ENCODE measurements at places on chromosomes 5 and 9.

DNA sequence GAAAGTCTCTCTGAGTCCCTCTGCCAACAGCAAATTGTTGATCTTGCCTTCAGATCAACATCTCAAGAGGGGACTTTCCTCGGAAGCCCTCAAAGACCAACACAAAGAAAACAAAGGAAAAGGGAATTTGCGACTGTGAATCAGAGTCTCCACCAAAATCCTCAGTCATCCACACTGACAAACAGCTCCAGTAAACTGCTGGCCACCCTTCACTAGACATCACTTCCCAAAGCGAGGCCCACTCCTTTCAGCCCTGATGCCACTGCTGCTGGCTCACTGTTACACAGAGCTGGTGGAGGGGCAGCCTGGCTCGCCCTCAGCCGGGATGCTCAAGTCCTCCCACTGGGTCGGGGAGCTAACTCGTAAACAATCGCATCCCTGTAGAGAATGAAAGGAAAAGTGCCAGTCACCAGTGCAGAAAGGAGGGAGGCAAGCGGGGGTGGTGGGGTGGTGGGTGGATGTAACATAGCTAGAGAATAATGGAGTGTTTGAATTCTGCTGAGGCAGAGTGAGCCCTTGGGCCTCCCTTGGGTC, 1.3 kb downstream of the FGF1 start:
- DNase-seq = no peak

DNA sequence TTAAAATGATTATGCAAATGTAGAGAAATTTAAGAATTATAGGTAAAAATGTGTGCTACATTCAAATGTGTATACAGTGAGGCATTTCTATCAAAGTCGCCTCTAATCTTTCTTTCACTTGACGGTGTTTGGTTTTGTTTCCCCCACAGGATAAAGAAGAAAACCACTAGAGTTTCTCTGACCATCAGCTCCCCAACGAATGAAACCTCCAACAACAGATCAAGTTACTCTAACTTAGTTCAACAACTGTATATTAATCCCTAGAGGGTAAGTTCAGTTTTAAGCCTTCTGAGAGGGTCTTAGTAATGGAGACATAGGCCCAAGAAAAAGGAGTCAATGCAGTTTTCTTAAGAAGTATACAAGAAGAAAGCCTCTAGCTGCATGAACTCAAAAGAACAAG, 11.5 kb upstream of the MYOT start:
- no peak for DNase-seq

DNA sequence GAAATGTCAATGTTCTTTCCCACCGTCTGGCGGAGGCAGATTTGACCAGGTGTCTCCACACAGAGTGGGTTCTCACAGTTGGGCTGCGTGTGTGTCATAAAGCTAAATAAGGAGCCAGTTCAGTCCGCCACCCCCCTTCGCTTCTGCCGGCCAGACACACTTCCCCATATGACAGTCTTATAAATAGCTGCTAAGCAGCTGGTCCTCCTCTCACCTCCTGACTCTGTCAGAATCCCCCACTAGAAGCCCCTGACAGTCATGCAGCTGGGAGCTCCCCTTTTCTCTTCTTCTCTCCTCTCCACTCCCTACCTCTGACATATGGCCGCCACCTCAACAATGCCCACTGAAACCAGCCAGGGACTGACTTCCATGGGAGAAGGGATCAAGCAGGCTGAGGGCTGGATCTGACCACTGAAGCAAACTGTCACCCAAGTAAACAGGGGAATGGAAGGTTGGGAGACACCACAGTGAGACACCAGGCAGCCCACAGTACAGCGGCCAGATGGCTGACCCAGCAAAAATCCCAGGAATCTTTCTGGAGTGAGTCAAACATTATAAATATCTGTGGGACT, 141.9 kb upstream of the EFNA5 start:
- DNase-seq = no peak

DNA sequence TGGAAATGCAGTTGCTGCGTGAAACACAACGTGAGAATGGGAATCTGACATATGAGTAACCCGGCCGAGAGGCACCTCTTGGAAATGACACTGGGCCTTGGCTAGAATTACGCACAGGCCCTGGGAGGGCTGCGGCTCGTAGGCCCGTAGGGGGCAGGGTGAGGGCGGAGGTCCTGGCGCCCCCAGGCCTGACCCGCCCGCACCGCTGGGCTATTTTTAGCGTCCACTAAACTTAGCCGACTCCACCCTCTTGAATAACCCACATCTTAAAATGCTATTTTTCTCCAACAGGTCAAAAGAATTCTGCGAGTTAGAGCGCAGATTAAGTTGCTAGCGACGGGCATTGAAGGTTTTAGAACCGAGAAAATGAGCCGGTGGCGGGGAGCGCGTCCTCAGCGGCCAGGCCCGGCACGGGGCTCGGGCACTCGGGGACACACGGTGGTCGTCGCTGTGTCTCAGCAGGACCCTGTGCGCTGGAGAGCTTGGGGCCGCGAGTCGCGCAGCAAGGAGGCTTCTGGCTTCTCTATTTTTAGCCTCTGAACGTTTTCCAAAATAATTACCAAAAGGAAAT, 168.5 kb downstream of the AUH start:
- DNase-seq = peak; percentile 93

DNA sequence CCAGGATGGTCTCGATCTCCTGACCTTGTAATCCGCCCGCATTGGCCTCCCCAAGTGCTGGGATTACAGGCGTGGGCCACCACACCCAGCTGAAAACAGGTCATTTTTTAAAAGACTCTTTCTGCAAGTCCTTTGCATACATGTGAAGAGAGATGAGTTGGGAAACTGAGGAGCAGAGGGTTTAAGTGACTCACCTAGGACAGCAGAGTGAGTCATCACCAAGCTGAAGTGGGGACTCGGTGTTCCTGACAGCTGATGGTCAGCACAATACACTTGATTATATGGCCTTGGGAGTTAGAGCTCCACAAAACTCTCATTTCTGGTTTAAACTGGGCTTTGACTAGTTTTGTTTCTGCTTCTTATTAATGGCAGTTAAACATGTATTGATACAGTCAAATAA, 38.1 kb upstream of the SSBP2 start:
- DNase-seq = peak; percentile 60

DNA sequence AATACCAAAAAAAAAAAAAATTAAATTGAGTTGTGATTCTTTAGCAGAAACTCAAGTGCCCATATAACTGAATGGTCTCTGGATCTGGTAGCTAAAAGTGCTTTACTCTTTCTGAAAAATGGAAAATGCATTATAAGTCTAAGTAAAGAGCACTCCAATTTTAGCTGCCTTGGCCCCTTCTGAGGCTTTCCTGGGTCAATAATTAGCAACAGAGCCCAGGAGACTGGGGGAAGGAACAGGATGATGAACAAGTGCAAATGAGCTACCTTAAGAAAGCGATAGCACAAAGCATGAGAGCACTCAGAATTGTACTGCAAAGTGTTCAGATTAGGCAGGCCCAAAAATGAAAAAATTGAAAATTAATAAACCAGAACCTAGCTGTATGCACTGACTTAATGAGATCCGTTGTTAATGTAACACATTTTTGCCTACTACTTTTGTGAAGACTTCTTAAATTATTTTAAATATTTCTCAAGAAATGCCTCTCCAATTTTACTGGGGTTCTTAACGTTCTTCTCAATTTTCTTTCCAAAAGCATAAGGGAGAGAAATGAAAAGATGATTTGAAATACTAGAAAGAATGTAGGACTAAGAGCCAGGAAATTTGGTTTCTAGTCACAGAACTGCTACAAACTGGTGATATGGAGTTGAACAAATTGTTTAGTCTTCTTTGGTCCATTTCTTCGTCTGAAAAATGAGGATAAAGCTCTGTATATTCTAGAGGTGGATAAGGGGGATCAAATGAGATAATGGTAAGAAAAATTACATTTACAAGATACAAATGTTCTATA, 566.1 kb downstream of the PDE4D start:
- no peak for DNase-seq

- DNase-seq = no peak
Observed at GRCh38 chr5:1171340-1171941, 30.0 kb upstream of the SLC6A19 start.

- DNase-seq = no peak
Observed at GRCh38 chr5:168779333-168779732, 200.2 kb upstream of the PANK3 start.

DNA sequence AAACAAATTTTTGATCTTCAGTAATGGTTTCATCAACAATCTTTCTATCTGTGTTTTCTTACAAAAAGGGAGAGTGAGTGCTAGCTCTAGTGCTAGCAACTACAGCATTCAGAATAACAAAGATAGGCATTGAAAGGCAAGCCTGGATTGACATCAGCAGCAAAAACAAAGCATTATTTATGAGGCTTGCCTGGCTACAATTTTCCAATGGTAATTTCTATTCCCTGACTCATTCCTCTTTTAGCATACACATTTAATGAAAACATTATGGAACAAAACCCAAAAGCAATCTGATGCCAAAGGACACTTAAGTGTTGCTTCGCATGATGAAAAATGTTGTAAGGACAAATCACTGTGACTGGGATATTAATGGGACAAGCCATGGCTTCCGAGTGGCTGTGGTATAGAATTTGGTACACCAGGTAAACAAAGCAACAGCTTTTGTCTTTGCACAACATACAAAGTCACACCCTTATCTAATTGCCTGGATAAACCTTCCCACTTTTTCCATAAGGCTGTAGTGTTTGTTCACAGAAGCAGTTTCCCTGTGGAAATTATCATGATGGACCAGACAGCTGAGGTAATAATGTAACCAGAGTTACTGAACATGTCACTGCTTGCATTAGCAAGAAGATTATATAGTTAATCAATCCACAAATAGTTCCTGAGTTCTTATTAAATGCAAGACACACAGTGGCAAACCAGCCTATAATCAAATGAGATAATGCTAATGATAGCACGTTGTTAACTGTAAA, 179.8 kb upstream of the EDIL3 start:
- DNase-seq = no peak

- no peak for DNase-seq
Observed at GRCh38 chr9:71620746-71621145, 147.6 kb downstream of the CEMIP2 start.

DNA sequence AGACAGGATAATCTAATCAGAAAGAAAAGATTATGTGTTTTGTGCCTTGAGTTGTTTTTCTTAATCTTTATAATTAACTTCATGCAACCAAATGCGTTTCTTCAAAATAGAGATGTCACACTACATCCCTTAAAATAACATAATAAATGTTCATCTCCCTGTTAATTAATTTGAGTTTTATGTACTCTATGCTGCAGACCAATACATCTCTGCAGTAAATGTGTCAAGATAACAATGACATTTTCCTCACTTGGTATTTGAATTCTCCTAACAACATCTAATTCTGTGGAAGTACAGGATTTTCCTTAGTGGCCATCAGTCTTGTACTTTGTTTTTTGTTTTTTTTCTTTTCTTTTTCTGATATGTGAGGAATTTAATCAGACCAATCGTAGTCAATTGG, 279.2 kb upstream of the TYRP1 start:
- no peak for DNase-seq

All from gastrocnemius medialis (tissue), 4 donors.